Activated CD4-positive, alpha-beta T cell treated with anti-CD3 and anti-CD28 coated beads for 36 hours (primary cell): ENCODE measurements at places on chromosomes 12 and 14. TPM values are rescaled to one million over a fixed set of nuclear protein-coding genes. Genes with fewer than 3 reads are reported as not detected.

- DNase-seq = peak; percentile 74
- no peak overlapping the region for H3K4me3 ChIP-seq
- no peak overlapping the region for H3K27ac ChIP-seq
- H3K27me3 ChIP-seq = peaks cover 4% of the 10 kb centered on the region
- peaks cover 2% of the 10 kb centered on the region for H3K4me1 ChIP-seq
These were observed 114.3 kb downstream of the KSR2 start for GRCh38 chr12:117854339-117855012.

GRCh38 chr14:35161231-35161630, 38.9 kb downstream of the PRORP start:
- H3K36me3 ChIP-seq = peaks cover 31% of the 10 kb centered on the region
- H3K4me1 ChIP-seq = peaks cover 43% of the 10 kb centered on the region
- H3K4me3 ChIP-seq = no peak overlapping the region
- peak; percentile 46 for DNase-seq
- H3K27ac ChIP-seq = peak overlapping the region; percentile 51

- no peaks in the 10 kb centered on the region for H3K4me1 ChIP-seq
- no peaks in the 10 kb centered on the region for H3K27me3 ChIP-seq
- DNase-seq = no peak
- no peak overlapping the region for H3K27ac ChIP-seq
- peaks cover 32% of the 10 kb centered on the region for H3K36me3 ChIP-seq
These were observed 10.3 kb upstream of the ISM2 start for GRCh38 chr14:77508876-77509275.

GRCh38 chr14:56005191-56006053, 112.8 kb upstream of the PELI2 start:
- DNase-seq = no peak
- H3K4me1 ChIP-seq = peaks cover 34% of the 10 kb centered on the region
- peaks cover 49% of the 10 kb centered on the region for H3K27me3 ChIP-seq
- H3K4me3 ChIP-seq = no peak overlapping the region
- H3K27ac ChIP-seq = no peak overlapping the region

- no peaks in the 10 kb centered on the region for H3K36me3 ChIP-seq
- no peak for DNase-seq
- H3K4me3 ChIP-seq = no peak overlapping the region
- H3K4me1 ChIP-seq = no peaks in the 10 kb centered on the region
- H3K27ac ChIP-seq = no peak overlapping the region
- H3K27me3 ChIP-seq = no peaks in the 10 kb centered on the region
These were observed 68.8 kb downstream of the RNFT2 start for GRCh38 chr12:116806845-116807440.

GRCh38 chr12:4932576-4932975, 22.9 kb downstream of the KCNA1 start:
- no peak overlapping the region for H3K27ac ChIP-seq
- H3K27me3 ChIP-seq = peaks cover 35% of the 10 kb centered on the region
- no peak for DNase-seq
- peaks cover 2% of the 10 kb centered on the region for H3K4me1 ChIP-seq

GRCh38 chr12:120599672-120600552, 18.7 kb upstream of the POP5 start:
- H3K27ac ChIP-seq = no peak overlapping the region
- no peaks in the 10 kb centered on the region for H3K4me1 ChIP-seq
- H3K27me3 ChIP-seq = peaks cover 10% of the 10 kb centered on the region

DNA sequence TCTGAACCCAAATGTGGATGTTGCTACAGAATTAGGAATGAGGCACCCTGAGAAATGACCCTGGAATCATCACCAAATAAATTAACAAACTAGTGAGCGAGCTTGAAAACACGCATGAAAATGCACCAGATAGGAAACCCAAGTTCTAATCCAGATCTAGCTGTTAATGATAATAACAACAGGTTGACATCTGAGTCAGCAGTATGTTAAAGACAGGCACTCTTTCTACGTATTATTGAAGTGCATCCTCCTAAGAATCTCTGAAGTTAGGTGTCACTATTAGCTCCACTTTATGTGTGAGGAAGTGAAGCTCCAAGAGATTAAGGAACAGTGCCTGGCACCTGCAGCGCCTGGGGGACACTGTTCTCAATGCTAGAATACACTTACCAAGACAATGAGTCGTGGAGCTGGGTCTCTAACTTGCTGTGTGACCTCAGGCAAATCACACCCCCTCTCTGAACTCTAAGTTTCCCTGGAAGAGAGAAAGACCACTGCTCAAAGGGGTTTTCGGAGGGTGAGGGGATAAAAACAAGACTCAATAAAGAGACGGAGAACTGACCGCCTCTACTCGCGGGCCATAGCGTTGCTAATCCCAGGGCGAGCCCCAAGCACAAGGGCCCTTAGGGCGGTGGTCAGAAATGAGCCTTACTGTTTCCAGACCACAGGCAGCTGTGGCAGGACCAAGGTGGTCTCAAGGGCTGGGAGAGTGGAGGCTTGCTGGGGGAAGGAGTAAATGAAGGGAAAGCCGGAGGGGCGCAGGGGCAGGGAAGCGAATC, 2.1 kb downstream of the SLC6A12 start:
- H3K4me1 ChIP-seq = no peaks in the 10 kb centered on the region
- H3K27me3 ChIP-seq = peaks cover 29% of the 10 kb centered on the region
- no peak overlapping the region for H3K4me3 ChIP-seq
- no peak for DNase-seq
- no peaks in the 10 kb centered on the region for H3K36me3 ChIP-seq

The SLC39A2 gene
- 0.30 TPM for total RNA-seq

The RNASE7 gene
- not detected for total RNA-seq
